ENCODE measurements at places on chromosomes 11 and 22.

DNA sequence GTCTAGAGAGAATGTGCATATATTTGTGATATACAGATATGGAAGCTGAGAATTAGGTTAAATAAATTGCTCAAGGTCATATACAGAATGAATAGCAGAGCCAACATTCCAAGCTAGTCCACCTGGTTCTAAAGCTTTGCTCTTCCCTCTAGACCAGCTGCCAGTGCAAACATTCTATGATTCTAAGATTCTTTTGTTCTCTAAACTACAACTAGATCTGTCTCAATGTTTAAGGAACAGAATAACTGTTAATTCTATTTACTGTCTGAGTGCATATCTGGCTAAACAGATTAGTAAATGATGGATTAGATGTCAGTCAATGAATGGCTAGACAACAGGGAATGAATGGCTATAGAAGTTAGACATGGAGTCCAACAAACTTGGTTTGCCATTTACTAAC, 19.6 kb downstream of the KCNE3 start:
- DNase-seq, result no peak

- no peak for DNase-seq
Measured at GRCh38 chr11:31987118-31988005, 103.5 kb upstream of the RCN1 start.

- DNase-seq, result no peak
Measured at GRCh38 chr11:57192316-57192715, 10.6 kb downstream of the LRRC55 start.

- DNase-seq, result no peak
Measured at GRCh38 chr11:10982704-10983510, 125.1 kb upstream of the ZBED5 start.

DNA sequence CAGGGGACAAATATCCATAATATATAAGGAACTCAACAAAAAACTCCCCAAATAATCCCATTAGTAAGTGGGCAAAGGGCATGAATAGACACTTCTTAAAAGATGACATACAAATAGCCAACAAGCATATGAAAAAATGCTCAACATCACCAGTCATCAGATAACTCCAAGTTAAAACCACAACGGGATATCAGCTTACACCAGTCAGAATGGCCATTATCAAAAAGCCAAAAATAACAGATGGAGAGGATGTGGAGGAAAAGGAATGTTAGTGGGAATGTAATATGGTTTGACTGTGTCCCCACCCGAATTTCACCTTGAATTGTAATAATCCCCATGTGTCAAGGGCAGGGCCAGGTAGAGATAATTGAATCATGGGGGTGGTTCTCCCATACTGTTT, 350.1 kb downstream of the GUCY1A2 start:
- DNase-seq, result no peak

DNA sequence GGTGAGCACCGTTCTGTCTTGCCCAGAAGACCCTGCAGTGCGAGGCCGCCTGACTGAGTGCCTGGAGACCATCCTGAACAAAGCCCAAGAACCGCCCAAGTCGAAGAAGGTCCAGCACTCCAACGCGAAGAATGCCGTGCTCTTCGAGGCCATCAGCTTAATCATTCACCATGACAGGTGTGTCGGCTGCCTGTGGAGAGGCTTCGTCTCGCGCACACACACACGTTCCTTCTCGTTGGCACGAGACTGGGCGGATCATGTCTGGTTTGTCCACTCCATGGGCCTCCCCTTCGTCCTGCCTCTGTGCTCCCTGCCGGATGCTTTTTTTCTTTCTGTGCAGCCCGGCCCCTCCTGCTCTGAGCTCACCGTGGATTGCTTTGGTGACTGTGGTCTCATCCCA, 51.1 kb downstream of the MUC6 start:
- DNase-seq, result no peak

All from stimulated activated CD4-positive, alpha-beta T cell treated with anti-CD3 and anti-CD28 coated beads, Interleukin-1b, Interleukin-23, amount 100 ng/mL, for 1 hour (primary cell).